ENCODE measurements at places on chromosomes 7 and 10.

DNA sequence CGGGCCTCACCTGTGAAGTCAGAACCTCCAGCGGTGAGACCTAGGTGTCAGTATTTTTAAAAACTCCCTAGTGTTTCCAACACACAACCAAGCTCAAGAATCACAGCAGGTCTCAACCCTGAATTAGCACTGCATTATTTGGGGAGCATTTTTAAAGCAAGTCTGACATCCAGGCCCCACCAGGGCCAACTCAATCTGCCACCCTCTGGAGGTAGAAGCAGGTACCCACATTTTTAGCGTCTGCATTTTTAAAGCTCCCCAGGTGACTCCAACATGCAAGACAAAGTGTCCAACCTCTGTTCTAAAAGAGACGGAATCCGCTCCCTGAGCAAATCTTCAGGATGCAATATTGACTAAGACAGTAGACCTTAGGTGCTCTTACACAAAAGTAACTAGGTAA lies 225.7 kb downstream of the TNS3 start:
- no peak for DNase-seq

GRCh38 chr7:148662646-148663045 lies 36.1 kb upstream of the CUL1 start:
- DNase-seq = no peak

- DNase-seq = no peak
Observed at GRCh38 chr10:86354761-86355540, 11.6 kb downstream of the GRID1 start.

- DNase-seq = no peak
Observed at GRCh38 chr10:48517482-48517881, 87.4 kb downstream of the ARHGAP22 start.

DNA sequence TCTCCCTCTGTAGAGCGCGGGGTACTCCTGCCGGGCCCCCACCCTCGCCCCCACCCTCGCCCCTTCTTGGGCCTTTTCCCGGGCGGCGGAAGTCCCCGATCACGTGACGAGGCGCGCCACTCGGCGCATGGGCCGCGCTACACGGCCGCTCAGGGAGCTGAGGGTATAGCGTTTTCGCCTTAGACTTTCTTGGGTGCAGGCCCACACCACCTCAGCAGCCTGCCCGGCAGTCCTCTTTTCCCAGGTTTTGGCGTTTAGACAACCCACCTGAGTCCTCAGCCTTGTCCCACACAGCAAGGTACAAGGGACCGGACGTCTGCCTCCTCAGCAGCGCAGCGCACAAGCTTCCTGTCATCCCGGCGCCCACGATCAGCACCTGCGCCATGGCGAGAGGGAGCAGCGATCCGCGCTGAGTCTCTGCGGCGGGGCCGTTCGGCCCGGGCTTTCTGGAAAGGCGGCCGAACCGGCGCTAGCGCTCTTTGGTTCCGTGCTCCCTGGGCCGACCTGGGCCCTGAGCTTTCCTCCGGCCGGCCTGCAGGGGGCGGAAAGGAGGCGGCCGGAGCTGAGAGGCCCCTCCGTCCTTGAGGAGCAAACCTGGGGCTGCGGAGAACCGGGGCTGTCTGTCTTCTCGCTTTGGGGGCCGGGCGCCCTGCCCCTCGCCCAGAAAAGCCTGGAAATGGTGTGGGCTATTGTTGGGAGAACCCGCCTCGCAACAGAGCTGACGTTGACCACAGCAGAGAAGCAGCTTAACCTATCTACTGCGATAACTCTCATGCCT lies at the start of gene RNLS:
RNLS (minus strand) TSS at position 513 of the 778 bp plus-strand sequence.
- peak; percentile 37 for DNase-seq

- no peak for DNase-seq
Observed at GRCh38 chr7:42156291-42156865, 80.6 kb downstream of the GLI3 start.

DNA sequence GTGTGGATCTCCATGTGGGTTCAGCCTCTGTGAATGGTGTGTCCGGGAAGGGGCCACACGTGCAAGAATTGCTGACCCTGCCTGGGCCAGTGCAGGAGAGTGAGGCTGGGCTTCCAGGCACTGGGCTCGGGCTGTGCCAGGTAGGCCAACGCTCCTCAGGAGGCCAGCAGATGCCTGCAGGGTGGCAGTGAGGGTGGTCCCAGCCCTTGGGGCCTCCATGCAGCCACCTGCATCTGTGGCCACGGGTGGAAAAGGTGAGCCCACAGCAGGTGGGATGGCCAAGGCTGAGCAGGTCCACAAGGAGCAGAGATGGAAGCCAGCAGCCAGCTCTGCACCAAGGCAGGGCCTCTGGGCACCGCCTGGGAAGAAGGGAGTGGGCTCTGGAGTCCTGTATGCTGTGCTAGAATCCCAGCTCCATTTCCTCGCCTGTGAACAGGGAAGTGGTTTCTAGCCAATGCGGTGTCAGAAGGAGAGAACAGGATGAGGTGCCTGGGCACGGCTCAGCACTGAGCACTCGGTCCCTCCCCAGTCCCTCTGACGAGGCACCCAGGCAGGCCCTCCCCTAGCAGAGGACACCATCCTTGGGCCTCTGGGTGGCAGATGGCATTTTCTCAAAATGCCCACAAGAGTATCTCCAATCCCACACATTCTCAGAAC lies 31.1 kb upstream of the RET start:
- no peak for DNase-seq

GRCh38 chr7:7664291-7664690 lies 23.7 kb downstream of the UMAD1 start:
- DNase-seq = no peak

- no peak for DNase-seq
Observed at GRCh38 chr7:45709168-45710042, 135.2 kb downstream of the ADCY1 start.

DNA sequence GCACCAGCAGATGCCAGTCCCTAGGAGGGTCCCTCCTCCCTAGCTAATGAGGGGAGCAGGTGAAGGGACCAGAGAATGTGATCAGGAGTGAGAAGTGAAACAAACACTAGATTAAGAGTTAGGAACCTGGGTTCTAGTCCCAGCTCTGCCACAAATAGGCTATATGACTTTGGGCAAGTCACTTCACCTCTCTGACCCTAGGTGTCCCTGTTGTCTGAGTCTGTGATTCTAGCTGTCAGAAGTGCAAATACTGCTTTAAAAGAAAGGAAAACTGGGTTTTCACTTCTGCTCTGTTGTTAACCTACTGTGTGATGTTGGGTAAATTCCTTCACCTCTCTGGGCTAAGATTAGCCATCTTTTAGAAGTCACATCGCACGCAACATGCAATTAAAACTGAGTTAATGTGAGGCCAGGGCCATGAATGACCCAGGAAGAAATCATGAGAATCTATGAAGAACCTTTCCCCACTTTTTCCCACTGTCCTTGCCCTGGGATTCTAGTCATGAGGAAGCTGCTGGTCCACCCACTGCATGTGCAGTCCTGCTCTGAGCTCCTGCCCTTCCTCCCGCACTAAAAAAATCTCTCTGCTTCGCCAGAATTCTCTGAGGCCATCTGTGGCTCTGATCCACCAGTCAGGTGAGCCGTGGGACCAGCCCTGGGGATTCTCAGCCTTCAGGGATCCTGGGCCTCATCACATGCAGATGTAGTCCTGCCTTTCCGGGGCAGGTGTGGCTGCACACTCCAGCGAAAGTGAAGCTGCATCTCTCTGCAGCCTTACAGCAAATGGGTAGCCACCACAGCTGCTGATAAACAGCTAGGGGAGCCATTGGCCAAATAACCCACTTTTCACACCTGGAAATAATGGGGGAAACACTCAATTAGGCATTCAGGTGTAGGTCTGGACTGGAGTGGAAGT lies 181.7 kb downstream of the PLXNA4 start:
- DNase-seq = no peak

DNA sequence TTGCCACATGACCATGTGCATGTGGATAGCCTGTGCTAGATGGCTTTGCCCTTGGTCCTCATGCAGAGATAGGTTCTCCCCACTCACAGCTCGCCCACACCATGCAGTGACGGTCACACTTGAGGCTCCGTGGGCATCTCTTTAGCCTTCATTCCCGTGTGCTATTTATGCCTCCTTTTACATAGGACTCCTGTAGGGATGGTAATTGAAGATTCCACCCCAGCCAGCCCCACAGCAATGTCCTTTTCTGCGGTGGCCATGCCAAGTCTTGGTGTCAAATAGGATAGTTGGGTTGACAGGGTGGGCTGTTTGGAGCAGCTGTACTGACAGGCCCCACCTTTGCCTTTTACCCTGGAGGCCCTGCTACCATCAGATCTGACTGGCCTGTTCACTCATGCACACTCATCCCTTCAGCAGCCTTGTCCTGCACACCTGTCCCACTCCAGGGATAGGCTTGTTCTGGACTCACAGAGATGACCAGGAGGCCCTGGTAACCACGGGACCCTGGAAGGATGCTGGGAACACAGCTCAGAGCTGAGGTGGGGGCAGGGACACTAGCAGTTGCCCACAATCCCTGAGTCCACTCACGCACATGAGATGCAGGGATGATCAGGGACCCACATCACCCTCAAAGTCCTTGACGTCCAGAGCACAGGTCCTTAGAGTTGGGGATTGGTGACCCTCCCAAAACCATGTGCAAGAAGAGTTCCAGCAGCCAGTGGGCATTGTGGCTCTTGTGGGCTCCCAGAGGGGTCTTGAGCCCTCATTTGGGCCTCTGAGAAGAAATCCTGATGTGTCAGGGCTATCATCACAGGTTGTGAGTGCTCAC lies 71.2 kb downstream of the ADCY1 start:
- DNase-seq = no peak

DNA sequence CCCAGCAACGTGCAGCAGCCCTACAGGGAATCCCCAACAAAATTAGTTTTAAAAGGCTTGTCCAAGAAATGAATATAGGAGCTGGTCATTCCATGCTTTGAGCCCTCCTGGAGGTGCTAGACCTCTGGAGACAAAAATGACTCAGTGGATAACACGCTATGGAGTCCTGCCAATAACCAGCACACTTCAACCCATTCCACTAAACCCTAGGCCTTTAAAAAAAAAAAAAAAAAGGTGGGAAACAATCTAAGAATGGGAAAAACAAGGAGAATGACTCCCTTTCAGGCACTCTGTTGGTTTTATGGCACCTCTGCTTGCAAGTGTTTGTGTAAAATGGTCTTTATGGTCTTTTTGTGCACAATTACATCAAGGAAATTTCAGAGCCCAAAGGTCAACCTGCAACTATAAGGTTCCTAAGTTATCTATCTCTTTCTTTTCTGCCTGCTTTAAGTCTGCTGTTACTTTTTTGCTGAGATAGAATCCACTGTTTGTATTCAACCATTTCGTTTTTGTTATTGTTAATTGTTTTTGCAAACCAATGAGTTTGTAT lies 21.3 kb downstream of the AVL9 start:
- DNase-seq = peak; percentile 20

- DNase-seq = no peak
Observed at GRCh38 chr7:112161253-112162141, 44.7 kb downstream of the DOCK4 start.

GRCh38 chr7:144787127-144787526 lies 48.7 kb downstream of the TPK1 start:
- no peak for DNase-seq

- DNase-seq = no peak
Observed at GRCh38 chr7:50781381-50782293, 1.1 kb downstream of the GRB10 start.

DNA sequence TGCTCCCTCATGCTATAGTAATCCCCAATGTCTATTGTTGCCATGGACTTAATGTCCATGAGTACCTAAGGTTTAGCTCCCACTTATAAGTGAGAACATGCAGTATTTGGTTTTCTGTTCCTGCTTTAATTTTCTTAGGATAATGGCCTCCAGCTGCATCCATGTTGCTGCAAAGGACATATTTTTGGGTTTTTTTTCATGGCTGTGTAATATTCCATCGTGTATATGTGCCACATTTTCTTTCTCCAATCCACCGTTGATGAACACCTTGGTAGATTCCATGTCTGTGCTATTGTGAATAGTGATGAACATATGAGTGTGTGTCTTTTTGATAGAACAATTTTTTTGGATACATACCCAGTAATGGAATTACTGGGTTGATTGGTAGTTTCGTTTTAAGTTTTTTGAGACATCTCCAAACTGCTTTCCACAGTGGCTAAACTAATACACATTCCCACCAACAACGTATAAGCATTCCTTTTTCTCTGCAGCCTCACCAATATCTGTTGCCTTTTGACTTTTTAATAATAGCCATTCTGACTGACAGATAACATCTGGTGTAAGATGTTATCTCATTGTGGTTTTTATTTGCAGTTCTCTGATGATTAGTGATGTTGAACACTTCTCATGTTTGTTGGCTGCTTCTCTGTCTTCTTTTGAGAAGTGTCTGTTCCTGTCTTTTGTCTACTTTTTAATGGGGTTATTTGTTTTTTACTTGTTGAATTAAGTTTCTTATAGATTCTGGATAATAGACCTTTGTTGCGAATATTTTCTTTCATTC lies 68.8 kb upstream of the IFRD1 start:
- no peak for DNase-seq

DNA sequence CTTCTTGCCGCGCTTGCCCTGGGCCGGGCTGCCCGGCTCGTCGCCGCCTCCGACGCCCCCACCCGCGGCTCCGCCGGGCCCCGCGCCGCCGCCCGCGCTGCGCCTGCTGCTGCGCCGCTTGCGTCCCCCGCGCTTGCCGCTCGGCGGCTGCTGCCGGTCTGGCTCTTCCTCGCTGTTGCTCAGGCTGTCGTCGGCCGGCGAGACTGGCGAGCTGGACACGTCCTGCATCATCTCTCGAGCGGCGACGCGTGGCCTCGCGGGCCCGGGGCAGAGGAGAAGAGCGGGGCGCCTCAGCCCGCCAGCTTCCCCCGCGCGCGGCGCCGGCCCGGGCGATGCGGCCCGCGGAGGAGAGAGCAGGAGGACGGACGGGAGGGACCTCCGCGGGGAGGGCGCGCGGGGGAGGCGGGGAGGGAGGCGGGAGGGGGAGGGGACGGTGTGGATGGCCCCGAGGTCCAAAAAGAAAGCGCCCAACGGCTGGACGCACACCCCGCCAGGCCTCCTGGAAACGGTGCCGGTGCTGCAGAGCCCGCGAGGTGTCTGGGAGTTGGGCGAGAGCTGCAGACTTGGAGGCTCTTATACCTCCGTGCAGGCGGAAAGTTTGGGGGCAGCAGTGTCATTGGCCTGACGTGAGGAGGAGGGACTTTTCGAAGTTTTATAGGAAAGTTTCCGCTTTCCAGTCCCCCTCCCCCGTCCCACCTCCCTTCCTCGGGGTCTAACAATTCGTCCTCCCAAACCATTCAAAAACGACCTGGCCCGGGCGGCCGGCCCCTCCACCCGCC lies at the start of gene TWIST1:
TWIST1 (minus strand) TSS at position 546 of the 779 bp plus-strand sequence; CDS start at position 231, 315 bp downstream.
- peak; percentile 89 for DNase-seq

DNA sequence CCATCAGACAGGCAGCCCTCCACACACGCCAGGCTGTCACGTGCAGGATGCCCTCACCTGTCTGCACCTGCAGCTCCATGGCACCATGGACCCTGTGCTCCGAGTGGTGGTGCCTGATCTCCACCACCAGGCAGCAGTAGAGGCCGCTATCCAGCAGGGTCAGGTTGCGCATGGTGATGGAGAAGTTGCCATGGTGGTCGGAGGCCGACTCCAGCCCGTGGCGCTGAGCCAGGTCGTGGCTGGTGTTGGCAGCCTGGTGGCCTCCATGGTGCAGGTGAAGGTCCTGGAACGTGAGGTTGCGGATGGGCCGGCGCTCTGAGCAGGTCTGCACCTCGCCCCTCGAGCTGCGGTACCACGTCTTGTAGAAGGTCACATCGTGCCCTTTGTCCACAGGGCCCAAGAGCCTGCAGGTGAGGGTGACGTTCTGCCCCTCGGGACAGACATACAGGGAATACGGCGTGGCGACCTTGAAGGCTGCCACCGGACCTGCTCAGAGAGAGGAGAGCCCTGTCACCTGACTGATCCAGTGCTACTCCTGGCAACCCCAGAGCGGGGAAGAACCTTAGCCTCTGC lies 11.7 kb downstream of the VSIR start:
- DNase-seq = no peak

GRCh38 chr10:30784524-30784896 lies 155.0 kb upstream of the LYZL2 start:
- DNase-seq = peak; percentile 64

GRCh38 chr10:108788891-108789290 lies 1134.4 kb downstream of the XPNPEP1 start:
- DNase-seq = no peak
